ENCODE measurements at places on chromosomes 6 and 20.
A peak's percentile ranks its signal among the peaks of the same experiment; 100 is the strongest.

- no peak for DNase-seq
These were observed 140.1 kb downstream of the KLHL32 start for GRCh38 chr6:97064578-97064977.

DNA sequence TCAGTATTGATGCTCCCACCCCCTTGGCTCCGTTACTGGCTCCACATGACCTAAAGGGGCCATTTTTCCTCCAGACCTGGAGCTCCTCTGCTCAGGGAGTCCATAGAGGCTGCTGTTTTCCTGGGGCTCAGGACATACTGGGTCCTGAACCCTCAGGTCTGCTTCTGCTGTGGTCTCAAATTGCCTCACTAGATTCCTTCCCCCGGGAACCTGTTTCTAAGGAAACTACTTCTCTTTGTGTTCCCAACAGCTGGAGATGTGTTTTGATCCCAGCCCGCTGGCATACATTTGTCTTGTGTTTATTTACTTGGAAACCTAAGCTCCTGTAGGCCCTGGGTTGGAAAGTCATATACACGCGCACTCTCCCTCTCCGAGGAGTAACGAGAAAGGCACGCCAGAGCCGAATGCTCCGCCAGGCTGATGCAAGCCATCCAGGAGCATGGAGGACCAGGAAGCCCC is 222.8 kb downstream of the UST start:
- no peak for DNase-seq

DNA sequence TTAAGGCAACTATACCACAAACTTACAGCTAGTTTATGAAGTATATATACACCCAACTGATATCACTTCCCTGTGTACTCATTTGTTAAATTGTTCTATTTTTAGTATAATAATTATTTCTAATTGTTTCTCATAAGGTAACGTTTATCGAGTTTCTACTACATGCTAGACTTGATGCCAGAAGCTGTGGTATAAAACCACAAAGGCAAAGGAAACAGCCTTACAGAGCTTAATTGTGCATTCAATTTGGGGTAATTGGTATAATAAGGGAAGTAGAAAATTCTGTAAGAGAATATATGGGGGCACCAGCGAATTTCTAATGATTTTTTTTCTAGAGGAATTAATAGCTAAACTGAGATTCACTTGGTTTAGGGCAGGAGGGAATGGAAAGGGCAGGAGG is 183.9 kb downstream of the GRM1 start:
- no peak for DNase-seq

DNA sequence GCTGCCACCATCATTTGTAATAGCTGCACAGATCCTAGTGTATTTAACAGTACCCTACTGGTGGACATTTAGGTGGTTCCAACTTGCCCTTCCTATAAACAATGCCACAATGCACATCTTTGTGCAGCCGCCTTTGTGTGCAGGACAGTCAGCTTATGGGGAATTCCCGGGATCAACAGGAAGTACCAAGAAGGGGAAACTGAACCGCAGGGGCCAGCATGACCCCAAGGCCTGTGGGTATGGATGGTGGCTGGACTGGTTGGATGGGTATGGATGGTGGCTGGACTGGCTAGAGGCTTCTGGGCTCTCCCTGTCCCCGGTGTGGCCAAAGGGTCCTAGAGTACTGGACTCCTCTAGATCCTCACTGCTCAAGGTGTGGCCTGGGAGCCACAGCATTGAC is 46.7 kb downstream of the CEBPB start:
- DNase-seq = no peak

DNA sequence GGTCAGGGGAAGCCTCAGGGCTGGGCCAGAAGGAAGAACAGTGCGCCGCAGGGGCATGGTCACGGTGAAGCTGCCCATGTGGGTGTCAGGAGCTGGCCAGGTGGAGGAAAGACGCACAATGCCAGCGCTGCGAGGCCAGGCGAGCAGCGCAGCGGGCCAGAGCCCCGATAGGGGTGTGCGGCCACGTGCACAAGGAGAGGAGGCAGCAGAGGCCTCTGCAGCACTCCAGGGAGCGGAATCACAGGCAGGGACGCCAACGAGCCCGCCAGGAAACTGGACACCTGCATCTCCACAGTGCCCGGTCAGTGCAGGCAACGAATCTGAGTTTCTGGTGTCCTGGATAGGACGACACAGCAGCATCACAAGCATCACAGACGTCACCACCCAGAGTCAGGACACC is 35.7 kb downstream of the TAF4 start:
- DNase-seq = no peak

GRCh38 chr6:1295420-1295819 is 16.5 kb upstream of the FOXQ1 start:
- DNase-seq = no peak

DNA sequence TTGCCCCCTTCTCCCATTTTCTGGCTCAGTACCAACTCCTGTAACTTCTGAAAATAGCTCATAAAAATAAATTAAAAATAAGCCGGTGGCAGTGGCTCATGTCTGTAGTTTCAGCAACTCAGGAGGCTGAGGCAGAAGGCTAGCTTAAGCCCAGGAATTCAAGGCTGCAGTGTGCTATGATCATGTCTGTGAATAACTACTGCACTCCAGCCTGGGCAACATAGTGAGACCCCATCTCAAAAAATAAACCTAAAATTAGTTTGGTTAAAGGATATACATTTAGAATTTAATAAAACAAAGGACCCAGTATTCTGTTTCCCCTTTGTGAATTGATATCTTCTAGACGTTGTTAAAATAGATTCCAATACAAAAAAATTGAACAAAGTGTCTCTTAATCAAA is 10.5 kb downstream of the PRDM13 start:
- DNase-seq = no peak

GRCh38 chr6:159252955-159253508 is 83.8 kb downstream of the FNDC1 start:
- no peak for DNase-seq

DNA sequence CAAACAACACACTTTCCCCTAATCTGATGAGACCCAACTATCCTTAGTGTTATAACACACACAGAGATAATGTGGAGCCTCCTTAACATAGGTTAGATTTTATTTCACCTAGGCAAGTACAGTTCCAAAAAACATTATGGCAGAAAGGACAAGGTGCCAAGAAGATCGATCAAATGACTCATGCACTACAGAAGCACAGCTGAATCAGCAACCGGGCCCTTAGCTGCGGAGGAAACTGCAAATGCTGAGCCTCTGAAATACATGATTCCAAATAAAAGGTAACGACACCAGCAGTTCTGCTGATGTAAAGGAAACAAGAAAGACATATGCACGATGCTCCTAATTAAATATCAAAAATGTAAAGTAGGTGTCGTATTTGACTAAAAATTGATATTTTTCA is 19.9 kb upstream of the MUC21 start:
- DNase-seq = no peak

DNA sequence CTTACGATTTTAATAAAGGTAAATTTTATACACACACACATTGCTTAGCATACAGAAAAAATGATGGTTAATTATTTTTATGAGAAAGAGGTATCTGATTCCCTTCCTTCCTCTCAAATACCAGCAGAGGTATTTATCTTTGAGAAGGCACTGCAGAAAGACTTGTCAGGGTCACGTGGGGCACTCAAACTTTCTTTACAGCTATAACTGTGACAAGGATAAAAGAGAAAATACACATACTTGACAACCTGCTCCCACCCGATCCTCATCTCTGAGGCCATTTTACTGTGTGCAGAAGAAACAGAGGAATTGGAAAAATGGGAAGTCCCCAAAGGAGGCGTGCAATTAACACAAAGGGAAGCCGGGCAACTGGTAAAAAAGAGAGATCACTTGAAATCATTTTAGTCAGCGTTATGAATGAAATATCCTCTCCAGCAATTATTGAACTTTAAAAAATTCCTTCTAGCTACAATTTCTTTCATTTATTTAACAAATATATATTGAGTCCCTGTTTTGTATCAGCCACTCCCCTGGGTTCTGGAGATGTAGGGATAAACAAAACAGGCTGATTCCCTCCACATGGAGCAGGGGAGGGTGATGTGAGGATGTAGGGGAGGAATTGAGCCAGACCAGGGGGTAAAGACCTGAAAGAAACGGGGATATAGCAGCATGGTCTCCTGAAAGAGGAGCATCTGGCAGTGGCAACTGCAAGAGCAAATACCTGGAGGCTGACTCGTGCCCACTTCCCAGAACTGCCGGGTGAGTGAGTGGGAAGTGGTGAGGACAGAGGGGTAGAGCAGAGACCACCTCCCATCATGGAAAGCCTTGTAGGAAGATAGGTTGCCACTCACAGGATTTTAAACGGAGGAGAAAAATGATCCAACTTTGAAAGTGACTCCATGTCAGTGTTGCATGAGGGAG is 510.3 kb downstream of the KIF16B start:
- no peak for DNase-seq

GRCh38 chr6:42454428-42454791 is 2.7 kb upstream of the TRERF1 start:
- no peak for DNase-seq

DNA sequence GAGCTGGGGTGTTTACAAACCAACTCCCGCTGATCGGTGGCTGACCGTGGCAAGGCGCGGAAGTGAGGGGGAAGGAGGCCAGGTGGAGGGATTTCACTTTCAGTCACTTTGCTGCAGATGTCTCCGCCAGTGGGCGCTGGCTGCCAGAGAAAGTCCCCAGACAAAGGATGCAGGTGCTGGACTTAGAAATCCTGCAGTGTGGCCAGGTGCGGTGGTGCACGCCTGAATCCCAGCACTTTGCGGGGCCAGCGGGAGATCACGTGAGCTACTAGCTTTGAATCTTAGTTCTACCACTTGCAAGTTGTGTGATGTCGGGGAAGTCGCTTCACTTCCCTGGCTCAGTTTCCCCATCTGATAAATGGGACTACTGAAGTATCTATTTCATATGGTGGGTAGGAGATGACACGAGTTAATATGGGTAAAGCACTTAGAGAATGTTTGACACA is 180.4 kb downstream of the ZNF217 start:
- DNase-seq = peak; percentile 50

- DNase-seq = no peak
These were observed 24.5 kb upstream of the TBXT start for GRCh38 chr6:166192136-166192535.

GRCh38 chr6:93424303-93425064 is 5.1 kb upstream of the EPHA7 start:
- no peak for DNase-seq

- DNase-seq = no peak
These were observed 14.9 kb upstream of the RFPL4B start for GRCh38 chr6:112332274-112332673.

GRCh38 chr6:159899994-159900745 is 9.4 kb downstream of the MAS1 start:
- no peak for DNase-seq

DNA sequence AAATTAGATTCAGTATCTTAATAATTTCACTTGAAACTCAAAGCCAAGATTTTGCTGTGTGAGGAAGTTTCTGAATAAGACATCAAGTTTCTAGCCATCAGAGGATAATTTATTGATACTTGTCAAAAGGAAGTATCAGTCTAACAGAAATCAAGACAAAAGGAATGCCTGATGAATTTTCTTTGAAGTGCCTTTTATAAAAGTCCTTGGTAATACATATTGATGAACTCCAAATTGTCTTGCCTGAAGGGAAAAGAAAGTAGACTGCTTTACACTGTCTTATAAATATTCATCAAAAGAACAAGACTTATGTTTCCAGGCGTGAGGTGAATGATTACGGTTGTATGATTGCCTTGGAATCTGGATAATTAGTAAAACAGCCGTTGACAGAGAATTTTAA is 986.0 kb upstream of the MAP3K7 start:
- DNase-seq = no peak

GRCh38 chr6:45002390-45003105 is 325.6 kb upstream of the RUNX2 start:
- no peak for DNase-seq

- DNase-seq = no peak
These were observed 25.4 kb upstream of the GMNN start for GRCh38 chr6:24749297-24749696.

DNA sequence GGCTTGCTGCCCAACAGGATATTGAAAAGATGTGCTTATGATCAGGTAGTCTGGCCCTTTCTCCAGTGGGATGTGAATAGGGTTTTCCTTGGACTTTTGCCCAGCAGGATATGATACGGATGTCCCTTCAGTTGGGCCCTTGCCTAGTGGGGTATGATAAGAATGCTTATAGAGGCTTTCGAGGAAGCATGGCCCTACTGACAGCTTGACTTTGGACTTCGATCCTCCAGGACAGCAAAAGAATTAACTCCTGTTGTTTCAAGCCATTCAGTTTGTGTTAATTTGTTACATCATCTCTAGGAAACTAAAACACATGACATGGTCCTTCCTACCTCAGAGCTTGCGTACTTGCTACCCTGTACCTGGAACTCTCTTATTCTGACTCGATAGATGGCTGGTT is 9.7 kb upstream of the ZNF334 start:
- DNase-seq = no peak

- no peak for DNase-seq
These were observed 207.4 kb upstream of the ZNF217 start for GRCh38 chr20:53800883-53801604.

DNA sequence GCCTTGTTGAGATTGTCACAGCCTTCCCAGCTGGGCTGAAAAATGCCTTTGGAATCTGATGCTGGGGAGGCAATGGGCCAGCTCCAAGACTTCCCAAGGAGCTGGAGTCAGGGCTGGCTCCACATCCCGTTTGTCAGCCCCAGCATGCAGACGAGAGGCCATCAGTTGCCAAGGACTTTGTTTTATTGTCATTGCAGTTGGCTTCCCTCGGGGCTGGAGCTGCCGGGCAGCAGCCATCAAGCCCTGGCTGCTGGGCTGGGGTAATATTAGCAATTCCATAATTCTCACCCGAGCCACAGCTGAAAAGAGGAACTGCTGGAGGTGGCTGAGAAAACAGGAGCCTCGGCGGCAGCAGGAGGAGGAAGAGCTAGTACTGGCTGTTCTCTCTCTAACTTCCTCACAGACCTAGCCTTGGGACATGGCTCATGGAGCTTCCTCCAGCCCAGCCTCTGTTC is 182.5 kb downstream of the CDC5L start:
- DNase-seq = no peak

DNA sequence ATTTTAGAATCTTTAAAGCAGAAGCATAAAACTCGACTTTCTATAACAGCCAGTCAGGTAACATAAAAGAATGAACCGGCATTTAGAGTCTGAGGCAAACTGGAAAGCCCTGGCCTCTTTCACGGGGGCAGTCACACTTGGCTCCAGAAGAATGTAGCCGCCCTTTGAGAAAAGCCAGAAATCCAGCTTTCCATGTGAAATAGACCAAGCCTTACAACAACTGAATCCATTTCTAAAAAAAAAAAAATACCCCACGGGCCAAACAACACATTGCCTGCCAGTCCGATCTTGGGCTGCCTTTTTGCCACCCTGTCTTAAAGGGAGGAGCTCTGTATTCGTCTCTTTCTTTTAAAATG is 252.9 kb upstream of the TAB2 start:
- DNase-seq = no peak

DNA sequence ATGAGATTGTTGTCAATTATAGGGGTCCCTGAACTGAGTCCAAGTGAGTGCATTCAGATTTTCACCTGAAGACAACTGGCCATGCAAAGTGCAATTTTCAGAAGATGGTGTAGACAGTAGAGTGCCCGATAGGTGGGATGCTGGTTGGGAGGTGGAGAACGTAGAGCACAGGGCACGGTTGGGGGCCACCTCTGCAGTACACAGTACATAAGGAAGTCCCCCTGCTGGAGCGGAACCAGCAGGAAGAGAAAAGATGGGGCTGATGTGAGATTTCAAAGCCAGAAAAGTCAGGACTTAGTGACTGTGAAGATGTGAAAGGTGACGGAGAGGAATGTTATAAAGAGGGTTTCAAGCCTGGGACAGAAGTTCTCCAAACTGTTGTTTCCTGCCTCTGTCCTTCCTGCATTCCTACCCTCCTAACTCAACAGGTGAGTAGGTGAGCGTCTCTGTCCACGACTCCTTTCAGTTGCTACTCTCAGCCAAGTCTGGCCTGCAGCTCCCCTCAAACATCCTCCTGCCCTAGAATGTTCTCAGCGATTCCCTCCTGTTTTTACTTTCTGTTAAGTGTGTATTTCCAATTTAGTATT is 330.8 kb downstream of the PRL start:
- DNase-seq = no peak
